NCI-H1092 (cell line): ENCODE measurements at places on chromosomes 2 and 18.

- DNase-seq = no peak
These were observed 79.5 kb downstream of the FARSB start for GRCh38 chr2:222576171-222577081.

DNA sequence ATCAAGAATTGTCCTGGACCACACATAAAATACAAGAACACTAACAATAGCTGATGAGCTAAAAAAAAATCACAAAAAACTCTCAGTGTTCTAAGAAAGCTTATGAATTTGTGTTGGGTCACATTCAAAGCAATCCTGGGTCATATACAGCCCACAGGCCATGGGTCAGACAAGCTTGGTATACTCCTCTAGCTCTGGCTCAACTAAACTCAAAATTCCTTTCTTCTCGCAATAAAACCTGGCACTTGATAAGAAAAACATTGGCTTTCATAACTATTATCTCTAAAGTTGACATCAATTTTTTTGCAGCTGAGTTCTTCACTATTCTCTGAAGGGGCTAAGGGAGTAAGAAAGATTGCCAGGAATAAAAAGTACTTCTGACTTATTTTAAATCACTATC lies 38.3 kb downstream of the FBXO48 start:
- DNase-seq = no peak

DNA sequence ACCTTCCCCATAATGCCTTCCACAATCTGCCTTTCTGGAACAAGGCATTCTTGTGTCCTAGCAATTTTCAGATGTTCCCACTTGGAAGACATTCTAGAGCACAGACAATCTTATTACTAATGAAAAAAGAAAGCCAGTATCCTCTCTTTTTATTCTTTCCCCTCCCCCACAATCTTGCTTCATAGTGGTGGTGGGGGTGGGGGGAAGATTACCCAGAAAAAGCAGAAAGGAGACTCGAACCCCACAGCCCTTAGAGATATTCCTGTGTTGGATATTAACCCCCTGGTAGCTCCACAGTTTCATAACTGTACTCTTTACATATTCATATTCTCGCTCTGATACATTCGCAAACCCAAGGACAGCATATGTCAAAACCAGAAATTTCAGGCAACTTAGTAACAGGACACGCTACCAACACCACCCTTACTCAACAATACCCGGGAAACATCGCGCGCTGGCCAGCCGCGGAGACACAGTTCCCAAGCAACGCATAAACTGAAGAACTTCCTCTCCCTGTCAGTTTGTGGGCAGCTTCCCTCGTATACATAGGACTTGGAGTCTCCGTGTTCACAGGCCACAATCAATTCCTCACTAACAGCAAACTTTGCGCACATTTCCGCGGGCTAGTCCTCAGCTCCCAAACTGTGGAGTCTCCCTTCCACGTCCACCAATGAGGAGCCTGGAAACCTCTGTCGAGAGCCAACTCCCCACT lies 793 bp downstream of the NR4A2 start:
- DNase-seq = no peak

DNA sequence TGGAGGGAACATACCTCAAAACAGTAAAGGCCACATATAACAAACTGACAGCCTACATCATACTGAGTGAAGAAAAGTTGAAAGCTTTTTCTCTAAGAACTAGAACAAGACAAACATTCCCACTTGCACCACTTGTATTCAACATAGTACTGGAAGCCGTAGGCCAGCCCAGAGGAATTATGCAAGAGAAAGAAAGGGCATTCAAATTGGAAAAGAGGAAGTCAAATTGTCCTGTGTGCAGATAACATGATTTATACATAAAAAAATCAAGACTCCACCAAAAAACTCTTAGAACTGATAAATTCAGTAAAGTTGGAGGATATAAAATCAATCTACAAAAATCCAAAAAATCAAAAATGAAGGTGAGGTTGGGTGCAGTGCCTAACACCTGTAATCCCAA lies 8.0 kb upstream of the KDM3A start:
- DNase-seq = no peak

- no peak for DNase-seq
These were observed 340.5 kb downstream of the PARD3B start for GRCh38 chr2:204885747-204886146.
